K562 (cell line): ENCODE measurements at places on chromosomes 5 and 9. TPM values are rescaled to one million over a fixed set of nuclear protein-coding genes. Genes with fewer than 3 reads are reported as not detected.

DNA sequence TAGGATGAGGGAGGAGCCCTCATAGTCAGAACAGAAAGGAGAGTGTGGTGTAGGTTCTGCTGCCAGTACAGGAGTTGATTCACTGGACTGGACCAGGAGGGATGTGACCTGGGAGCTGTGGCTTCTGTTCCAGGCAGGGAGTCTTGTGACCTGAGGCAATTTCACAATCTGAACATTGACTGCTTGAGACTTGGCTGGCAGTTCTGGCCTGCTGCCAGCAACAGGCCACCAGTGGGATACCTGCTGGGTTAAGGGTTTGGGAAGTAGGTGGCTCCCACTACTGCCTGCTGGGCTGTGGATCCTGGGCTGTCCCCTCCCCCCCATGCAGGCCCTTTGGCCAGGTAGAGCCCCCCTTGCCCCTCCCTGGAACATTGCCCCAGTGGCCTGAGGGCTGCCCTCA is 268.6 kb upstream of the ARRDC3 start:
- no peak for DNase-seq

DNA sequence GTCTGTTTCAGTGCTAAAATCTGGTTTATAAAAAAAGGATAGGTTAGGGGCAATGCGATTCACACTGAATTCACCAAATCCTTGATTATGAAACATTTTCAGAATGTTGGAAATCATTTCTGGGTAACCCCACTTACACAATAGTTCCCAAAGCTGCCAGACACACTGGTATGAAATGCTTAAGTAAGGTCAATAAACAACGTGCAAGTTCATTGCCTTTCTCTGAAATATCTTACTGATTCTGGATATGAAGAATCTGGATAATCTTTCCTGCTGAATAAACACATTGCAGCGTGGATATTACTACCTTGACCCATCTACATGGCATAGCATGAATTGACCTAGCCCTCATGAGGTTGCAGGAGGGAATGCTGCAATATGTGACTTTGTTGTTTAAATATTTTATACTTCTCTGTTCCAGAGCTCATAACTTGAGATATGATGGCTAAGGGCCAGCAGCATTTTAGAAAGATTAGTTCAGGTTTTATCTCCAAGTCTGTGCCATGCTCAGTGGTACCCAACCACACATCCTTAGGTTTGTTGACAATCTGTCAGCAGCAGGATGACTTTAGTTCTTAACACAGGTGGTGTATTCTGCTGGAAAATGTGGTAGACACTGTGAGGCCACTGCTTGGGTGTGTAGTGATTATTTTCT is 121.0 kb downstream of the NREP start:
- no peak for DNase-seq

DNA sequence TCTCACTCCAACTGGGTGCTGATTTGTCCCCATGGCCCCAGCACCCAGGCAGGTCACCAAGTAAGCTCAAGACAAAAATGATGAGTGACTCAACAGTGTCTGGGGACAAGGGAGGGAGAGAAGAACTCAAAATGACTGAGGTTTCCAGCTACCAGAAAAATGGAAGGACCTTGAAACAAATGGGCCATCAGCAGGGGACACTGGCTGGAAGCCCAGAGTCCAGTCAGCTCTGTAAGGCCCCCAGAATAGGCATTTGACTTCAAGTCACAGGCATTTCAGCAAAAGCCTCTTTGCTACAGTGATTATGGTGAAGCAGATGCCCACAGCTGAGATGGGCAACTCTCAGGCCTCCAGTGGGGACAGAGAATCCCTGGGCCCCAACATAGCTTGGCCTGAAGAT is 139.0 kb upstream of the GABRP start:
- no peak for DNase-seq

Gene MCC
- total RNA-seq = 0.07 and 0.18 TPM in 2 replicates

- DNase-seq = no peak
Measured at GRCh38 chr5:134975843-134976242, 8.1 kb downstream of the CATSPER3 start.

Gene NME5
- total RNA-seq = not detected in 2 replicates

GRCh38 chr9:38036359-38037084 is 32.5 kb downstream of the SHB start:
- peak; percentile 43 for DNase-seq

GRCh38 chr9:29701971-29702370 is 2128.7 kb upstream of the C9orf72 start:
- no peak for DNase-seq

- no peak for DNase-seq
Measured at GRCh38 chr9:83178717-83179116, 115.8 kb upstream of the RASEF start.

- no peak for DNase-seq
Measured at GRCh38 chr5:79237740-79238560, 2.0 kb downstream of the JMY start.

DNA sequence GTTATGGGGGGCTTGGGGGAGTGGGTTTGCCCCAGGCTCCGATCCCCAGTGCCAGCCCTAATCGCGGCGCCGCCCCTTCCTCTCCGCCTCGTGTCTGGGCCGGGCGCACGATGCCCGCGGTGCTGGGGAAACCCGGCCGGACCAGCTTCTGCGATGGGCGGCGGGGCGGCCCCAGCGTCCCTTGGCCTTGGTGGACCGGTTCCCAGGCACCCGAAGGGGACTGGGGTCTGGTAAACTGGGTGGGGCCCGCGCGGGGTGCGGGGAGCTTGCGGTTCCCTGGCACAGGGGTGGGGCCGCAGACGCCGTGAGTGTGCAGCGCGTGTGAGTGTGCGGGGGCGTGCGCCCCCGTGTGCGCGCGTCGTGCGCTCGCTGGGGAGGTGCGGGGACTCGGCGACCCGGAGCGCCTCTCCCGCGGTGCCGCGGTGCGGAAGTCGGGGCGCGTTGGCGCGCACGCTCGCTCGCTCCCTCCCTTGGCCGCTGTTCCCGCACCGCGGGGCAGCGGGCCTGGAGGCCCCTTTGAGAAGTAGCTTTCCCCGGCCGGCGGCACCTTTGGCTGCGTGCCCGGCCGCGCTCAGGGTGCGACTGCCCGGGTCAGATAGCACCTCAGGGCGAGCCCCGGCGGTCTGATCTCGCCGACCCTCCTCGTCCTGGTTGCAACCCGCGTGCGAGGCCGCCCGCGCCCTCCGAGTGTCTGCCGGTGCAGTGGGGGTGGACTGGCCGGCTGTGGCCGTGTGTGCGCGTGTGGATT is 568 bp downstream of the MACIR start:
- peak; percentile 71 for DNase-seq
